GM12864 (cell line): ENCODE measurements at places on chromosomes 13 and 19.
A peak's percentile ranks its signal among the peaks of the same experiment; 100 is the strongest.

GRCh38 chr19:34305221-34306083 is 51.1 kb downstream of the GARRE1 start:
- DNase-seq: no peak

GRCh38 chr19:29517946-29518345 is 7.8 kb upstream of the VSTM2B start:
- DNase-seq: no peak

GRCh38 chr19:40305403-40305802 is 20.3 kb upstream of the AKT2 start:
- DNase-seq: peak; percentile 79

DNA sequence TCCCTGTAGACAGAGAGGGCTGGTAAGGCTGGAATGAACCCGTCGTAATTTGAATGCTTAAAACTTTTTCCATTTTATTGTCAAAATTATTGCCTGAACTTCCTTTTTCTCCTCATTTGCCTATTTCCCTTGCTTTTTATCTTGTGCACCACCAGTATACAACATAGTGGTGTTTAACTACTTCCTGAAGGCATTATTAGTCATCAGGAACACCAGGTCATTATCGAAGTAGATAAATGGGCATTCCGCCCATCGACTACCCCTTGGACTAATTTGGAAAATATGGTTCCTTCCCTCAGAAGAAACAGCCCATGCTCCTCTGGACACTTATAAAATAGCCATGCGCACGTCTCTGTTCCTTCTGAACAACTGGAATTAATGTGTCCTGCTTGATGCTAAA is 232.1 kb downstream of the TM9SF2 start:
- DNase-seq: no peak

GRCh38 chr19:30073152-30074000 is 131.3 kb downstream of the URI1 start:
- no peak for DNase-seq

DNA sequence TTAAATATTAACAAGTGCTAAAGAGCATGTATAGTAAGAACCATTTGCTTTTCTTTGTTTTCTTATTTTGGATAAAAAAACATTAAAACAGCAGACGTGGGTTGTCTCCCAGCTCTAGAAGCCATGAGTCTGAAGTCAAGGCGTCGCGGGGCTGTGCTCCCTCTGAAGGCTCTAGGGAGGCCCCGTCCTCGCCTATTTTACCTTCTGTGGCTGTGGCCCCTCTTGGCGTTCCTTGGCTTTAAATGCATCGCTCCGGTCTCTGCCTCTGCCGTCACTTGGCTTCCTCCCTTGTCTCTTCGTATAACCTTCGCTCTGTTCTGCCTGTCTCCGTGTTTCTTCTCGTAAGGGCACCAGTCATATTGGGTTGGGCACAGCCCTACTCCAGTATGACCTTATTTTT is 75.3 kb downstream of the ING1 start:
- no peak for DNase-seq

GRCh38 chr13:87042946-87043345 is 628.2 kb upstream of the SLITRK5 start:
- DNase-seq: no peak

- DNase-seq: no peak
Measured at GRCh38 chr19:7981199-7981598, 24.2 kb downstream of the ELAVL1 start.

- no peak for DNase-seq
Measured at GRCh38 chr19:45814851-45815480, at the start of gene RSPH6A. TSS of gene RSPH6A (minus strand) at chr19:45815308. CDS start at chr19:45815176, 132 bp downstream.

DNA sequence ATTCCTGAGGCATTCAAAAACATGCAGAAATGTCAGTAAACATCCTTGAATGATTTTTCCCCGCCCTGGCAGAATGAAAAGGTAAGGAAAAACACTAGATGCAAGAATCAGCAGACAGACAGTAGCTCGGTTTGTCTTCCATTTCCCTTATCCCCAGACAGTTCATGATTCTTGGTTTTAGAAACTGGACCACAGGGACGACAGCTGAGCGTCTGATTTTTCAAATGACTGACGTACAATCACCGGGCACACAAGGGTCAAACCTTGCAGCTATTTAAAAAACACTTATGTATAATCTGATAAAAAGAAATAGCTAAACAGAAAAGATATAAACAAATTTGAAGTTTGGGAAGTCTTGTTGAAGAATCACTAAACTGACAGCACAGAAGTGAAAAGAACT is 47.1 kb downstream of the DCLK1 start:
- DNase-seq: no peak

GRCh38 chr19:5407356-5407755 is 47.9 kb upstream of the ZNRF4 start:
- DNase-seq: no peak

DNA sequence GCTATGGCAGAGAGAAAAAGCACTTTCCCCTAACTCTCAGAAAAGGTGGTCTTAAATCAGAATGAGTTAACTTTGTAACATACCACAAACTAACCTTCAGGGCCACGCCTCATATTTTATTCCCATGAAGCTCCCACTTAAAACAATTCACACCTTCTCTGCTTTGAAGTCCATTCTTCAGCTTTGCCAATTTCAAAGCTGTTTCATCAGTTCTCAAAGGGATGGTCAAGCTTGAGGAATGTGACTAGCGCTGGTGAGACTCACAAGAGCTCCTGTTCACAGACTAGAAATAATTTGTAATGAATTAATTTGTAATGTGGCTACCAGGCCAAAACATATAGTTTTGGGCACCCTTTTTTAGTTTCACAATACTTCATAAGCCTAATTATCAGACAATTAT is 68.2 kb downstream of the STK24 start:
- no peak for DNase-seq

DNA sequence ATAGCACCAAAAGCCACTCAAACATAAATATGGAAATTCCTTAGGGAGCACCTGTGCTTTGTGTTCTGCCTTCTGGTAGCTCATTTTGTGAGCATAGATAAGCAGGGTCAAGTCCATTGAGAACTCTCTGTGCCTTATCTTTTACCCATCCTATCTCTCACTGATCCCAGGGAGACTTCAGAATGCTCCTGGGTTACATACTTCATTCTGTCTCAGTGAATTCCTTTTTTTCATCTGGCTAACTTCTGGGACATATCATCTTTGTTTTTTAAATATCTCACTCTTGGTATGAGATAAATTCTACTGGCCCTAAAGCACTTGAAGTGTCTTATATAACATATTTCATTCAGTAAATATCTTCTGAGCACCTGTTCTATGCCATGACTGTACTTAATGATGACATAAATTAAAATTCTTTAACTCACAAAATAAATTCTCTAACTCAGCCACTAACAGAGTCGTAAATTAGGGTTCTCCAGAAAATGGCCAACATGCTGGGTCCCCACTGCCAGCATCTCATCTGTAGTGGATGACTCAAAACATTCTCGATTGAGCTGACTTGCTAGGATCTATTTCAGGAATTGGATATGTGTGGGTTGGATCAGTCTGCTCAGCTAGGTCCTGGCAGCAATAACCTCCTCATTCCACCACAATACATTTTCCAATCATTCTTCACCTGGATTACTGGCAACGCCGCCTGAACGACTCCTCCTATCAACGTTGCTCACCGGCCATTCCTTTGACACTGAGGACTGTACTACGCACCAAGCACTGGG is 170.2 kb downstream of the FOXO1 start:
- no peak for DNase-seq

- no peak for DNase-seq
Measured at GRCh38 chr19:3396881-3397265, 30.5 kb downstream of the NFIC start.

- peak; percentile 55 for DNase-seq
Measured at GRCh38 chr13:42333613-42334328, 61.8 kb downstream of the AKAP11 start.

GRCh38 chr19:27905074-27905473 is 1307.9 kb downstream of the UQCRFS1 start:
- no peak for DNase-seq

DNA sequence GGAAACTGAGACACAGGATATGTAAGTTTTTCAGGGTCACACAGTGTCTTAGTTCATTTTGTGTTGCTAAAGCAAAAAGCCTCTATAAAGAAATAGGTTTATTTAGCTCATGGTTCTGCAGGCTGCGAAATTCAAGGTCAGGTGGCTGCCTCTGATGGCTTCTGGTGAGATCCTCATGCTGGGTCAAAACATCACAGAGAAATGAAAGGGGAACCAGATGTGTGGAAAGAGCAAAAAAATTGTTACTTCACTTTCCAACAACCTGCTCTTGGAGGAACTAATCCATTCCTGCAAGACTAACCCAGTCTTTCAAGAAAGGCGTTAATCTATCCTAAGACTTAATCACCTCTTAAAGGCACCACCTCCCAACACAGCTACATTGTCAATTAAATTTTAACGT is 64.2 kb upstream of the UBL3 start:
- no peak for DNase-seq

DNA sequence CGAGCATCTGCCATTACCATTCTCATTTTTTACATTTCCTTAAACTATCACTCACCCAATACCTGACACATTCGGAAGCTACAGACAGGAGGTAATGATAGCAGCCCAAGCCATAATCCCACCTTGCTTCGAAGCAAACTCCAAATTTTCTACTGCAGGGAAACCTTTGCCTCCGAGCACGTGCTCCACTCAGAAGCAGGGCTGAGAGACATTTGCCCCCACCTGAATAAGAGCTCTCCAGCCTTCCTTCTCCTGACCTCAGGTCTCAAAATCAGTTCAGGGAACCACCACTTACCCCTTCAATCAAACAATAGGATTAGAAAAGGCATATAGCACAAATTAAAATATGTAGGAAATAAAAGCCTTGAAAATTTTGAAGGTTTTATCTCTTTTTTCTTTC is 2.3 kb upstream of the DACH1 start:
- DNase-seq: no peak
